ENCODE measurements at places on chromosomes 6 and 20.
A peak's percentile ranks its signal among the peaks of the same experiment; 100 is the strongest.

- DNase-seq: no peak
Observed at GRCh38 chr6:50520326-50521266, 192.7 kb upstream of the TFAP2D start.

DNA sequence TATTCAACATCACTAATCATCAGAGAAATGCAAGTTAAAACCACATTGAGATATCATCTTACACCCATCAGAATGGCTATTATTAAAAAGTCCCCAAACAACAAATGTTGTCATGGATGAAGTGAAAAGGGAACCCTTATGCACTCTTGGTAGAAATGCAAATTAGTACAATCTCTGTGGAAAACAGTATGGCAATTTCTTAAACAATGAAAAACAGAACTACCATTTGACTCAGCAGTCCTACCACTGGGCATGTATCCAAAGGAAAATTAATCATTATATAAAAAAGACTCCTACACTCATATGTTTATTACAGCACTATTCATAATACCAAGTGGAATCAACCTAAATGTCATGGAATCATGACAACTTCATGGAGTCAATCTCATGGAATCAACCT lies 611.3 kb upstream of the GJE1 start:
- no peak for DNase-seq

- no peak for DNase-seq
Observed at GRCh38 chr6:17057322-17057721, 44.5 kb upstream of the STMND1 start.

- peak; percentile 28 for DNase-seq
Observed at GRCh38 chr6:41939176-41939847, 2.3 kb downstream of the CCND3 start.

- DNase-seq: no peak
Observed at GRCh38 chr6:129645106-129645829, 64.7 kb downstream of the ARHGAP18 start.

- no peak for DNase-seq
Observed at GRCh38 chr6:11258260-11259237, 26.1 kb upstream of the NEDD9 start.

DNA sequence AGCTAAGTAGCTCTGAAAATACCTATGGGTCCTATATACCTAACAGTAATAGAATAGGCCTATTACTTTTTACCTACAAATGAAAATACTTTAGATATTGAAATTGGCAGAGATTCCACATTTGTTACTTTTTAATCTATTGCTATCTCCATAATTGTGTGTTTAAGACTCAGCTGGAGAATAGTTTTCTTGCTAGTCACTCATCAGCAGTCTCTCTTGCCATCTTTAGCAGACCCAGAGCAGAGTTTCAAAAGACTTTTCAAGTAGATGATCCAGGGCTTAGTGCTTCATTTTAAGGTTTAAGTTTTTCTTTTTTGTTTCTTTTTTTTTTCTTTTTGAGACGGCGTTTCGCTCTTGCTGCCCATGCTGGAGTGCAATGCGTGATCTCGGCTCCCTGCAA lies 12.9 kb downstream of the ANKS1A start:
- no peak for DNase-seq

- DNase-seq: no peak
Observed at GRCh38 chr6:3791526-3792203, 40.2 kb upstream of the PXDC1 start.

GRCh38 chr20:63268256-63268655 lies 4.4 kb upstream of the ARFGAP1 start:
- no peak for DNase-seq

DNA sequence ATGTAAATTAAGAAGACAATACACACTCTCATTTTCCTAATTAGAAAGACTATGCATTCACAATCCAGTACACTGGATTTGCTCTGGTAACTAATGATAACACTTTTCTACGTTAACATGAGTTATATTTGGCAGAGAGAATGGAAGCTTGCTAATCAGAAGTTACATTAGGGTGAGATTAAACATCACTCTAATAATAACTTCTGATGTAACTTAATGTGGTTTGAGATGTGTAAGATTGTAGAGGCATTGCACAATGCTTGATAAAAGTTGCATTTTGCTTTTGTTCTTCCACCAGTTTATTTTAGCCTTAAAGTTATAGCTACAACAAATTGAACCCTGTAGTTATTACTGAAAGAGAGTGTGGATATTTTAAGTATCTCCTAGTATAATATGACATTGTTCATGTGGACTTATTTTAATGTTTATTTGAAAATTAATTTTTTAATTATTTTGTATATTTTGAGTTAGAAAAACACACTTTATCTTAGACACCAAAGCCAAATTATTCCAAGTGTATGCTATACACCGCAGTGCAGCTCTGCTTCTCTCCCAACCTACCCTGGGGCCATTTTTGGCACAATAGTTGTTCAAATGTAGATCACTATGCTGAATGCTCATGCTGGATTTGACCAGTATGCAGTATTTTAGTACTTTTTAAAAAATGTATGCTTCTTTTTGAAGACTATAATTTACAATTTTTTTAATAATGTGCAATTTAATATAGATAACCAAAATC lies 143.2 kb downstream of the SLC16A10 start:
- no peak for DNase-seq

DNA sequence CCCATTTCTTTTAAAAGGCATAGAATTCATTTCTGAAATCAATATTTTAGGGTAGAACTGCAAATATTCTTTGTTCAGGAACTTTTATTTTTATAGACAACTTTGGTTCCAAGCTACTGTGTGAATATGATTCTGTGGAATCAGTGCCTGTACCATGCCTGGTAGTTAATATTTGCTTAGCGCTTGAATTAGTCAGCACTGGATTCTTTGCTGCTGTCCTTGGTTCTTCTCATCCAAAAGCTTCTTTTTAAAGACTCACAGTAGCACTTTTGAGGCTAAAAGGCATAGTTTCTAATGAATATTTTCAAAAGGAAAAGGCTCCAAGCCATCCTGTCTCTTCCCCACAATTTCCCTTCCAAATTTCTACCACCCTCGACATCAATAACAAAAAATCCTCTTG lies 109.5 kb downstream of the SLC35F1 start:
- DNase-seq: no peak

GRCh38 chr6:26432627-26433201 lies 7.6 kb upstream of the BTN3A3 start:
- no peak for DNase-seq

DNA sequence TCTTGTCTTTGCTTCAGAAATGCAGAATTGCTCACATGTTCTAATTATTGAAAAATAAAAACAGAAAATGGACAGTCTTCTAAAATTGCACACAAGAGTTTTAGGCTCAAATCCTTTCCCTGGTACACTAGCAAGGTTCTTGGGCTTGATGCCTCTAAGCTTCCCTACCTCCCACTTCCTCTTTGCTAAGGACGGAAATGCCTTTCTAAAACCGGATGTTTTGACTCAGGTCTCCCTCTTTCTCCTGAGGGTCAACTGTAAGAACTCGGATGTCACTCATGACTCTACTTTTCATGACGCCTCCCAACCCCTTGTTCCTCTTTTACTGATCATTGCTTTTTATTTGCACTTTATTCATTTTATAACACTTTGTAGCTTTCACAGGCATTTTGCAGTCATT lies 613.5 kb downstream of the C6orf118 start:
- DNase-seq: no peak

GRCh38 chr6:170553534-170554012 lies 466 bp upstream of the PSMB1 start:
- no peak for DNase-seq

- no peak for DNase-seq
Observed at GRCh38 chr20:47043086-47043485, 148.4 kb downstream of the EYA2 start.

DNA sequence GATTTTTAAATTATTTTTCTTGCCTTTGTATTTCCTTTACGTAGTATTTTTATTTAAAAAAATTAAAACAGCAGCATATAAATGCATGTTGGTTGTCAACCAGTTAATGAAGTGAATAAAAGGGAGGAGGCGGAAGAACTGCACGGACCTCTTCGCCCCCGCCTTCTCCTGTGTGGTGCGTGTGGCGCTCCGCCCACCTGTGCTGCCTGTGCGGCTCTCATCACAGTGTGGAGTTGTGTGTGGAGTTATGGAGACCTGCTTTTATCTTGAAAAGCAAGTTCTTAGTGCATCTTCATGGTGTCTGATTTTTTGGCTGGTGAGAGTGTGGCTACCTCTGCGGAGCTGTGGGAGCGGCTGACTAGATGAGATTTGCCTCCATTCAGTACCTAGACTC lies 58.4 kb downstream of the PTPN1 start:
- no peak for DNase-seq

DNA sequence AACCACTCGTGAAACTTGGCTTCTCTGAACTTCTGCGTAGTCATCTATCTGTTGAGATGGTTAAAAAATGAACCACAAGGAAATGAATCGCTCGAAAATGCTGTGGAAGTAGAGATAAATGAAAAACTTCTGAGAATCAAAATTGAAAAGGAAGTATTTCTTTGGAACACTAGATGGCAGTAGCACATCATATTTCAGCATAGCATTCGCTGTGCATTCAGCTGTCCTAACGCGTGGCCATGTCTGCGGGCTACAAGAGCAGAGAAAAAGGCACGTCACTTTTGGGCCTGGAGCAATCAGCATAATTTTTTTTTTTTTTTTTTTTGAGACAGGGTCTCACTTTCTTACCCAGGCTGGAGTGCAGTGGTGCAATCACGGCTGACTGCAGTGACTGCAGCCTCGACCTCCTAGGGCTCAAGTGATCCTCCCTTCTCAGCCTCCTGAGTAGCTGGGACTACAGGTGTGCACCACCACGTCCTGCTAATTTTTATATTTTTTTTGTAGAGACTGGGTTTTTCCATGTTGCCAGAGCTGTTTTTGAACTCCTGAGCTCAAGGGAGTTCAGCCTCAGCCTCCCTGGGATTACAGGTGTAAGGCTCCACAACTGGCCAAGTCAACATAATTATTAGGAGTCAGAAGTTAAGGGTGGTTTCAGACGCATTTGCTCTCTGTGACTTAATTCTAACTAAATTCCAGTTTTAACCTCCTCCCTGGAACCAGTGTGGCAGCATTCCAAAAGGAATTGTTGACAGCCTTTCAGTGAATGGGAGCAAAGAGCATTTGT lies 8.8 kb upstream of the PERP start:
- DNase-seq: peak; percentile 46

DNA sequence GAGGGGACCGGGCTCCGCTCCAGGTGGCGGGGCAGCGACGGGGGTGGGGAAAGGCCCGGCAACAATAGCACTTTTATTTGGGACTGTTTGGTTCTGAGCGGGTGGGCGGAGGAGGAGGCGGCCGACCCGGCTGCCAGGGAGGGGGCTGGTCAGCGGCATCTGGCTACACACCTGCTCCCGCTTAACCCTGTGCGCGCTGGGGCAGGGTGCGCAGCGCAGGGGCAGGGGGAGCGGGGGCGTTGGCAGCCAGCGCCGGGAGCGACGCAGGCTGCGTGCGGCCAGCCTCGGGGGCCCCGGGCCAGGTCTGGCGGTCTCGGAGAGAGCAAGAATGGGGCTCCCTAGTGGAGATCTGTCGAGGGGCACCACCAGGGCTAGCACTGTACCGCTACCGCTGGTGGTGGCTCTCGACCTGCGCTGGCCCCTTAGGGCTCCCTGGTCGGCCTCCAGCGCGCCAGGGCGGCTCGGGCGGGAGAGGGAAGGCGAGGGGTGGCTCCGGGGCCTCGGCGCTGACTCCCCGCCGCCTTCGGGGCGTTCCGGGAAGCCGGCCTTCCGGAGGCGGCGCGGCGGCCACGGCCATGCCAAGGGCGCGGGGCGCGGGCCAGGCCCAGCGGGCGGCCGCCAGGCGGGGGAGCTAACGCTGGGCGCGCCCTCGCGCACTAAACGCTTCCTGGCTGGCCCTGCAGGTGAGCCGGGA lies 92.4 kb downstream of the NCR2 start:
- peak; percentile 24 for DNase-seq

- DNase-seq: no peak
Observed at GRCh38 chr20:34574426-34574825, 15.9 kb downstream of the MAP1LC3A start.

GRCh38 chr6:1080453-1081337 lies 231.2 kb upstream of the FOXQ1 start:
- DNase-seq: no peak

DNA sequence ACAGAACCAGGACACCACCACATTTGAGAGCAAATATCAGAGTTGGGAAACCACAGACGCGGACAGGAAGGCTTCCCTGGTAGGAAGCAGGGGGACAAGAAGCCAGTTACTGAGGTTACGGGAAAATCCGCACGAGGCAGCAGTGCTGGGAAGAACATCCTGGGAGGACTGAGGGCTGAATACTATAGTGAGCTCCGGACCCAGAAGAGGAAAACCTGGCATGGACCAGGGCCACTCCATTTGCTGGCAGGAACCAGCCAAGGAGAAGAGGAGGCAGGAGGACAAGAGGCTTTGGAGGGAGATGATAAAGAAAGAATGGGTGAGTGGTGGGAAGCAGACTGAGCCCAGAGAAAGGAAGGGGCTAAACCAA lies 6.1 kb upstream of the DSN1 start:
- DNase-seq: no peak

GRCh38 chr6:62285612-62286469 lies at the start of gene KHDRBS2:
KHDRBS2 (minus strand) TSS chr6:62286225.
- DNase-seq: peak; percentile 3

DNA sequence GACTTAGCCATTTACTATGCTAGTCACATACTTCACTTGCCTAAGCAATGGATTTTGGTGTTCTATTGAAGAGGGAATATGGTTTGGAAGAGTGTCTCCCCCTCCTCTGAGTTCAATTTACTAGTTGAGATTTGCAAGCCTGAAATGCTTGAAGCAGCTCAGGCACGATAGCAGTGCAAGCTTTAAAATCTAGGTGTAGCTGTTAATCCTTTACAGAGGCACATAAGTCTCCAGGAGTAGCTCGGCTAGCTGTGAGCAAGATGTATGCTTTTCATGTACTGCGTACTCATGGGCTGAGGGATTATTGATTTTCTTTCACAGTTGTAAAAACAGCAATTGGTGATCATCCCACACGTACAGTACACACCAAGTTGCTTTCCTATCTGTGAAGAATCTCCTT lies 726 bp downstream of the FLRT3 start:
- DNase-seq: no peak

GRCh38 chr6:47759364-47759763 lies 22.5 kb upstream of the OPN5 start:
- no peak for DNase-seq

GRCh38 chr6:130945401-130945919 lies 117.6 kb downstream of the EPB41L2 start:
- no peak for DNase-seq

DNA sequence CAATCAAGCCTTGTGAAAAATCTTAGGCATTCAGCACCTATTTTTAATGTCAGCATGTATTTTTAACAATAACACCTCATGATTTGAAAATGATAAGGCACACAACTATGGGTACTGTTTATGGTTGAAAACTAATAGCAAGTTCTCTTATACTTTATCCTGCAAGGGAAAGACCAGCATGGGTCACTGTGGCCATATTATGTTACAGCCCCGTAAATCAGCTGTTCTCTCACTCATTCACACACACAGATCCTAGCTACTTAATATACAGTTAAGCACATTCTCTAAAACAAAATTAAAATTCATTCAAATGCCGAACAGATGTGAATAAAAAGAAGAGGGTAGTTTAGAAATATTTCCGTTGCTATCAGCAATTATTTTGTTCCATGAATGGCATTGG lies 224.4 kb downstream of the OGFRL1 start:
- no peak for DNase-seq
